G401 (cell line): ENCODE measurements at places on chromosomes 2 and 18. TPM values are rescaled to one million over a fixed set of nuclear protein-coding genes. Genes with fewer than 3 reads are reported as not detected.

C2orf92 gene
- total RNA-seq: 4.8 TPM in 1 of 2 replicates, not detected in the other

DNA sequence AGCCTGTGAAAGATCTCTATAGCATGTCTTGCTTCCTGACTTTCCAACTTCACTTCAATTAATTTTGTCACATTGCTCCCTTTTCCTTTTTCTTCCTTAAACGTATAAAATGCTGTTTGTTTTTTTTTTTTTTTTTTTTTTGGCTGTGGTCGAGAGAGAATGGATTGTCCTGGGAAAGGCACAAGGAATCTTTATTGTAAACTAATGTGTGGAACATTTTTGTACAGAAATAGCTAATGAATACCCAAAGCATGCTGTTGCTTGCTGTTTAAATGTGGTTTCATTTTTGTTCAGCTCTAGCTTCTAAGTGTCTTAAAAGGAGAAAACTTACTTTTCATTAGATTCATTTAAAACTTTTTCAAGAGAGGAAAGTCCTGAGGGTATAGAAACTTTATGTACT, 105.5 kb downstream of the GPD2 start:
- DNase-seq: no peak

GRCh38 chr2:60297296-60298005, 256.0 kb downstream of the BCL11A start:
- DNase-seq: no peak

IL36RN gene
- not detected in 2 replicates for total RNA-seq

- no peak for DNase-seq
These were observed 163.4 kb downstream of the MYCN start for GRCh38 chr2:16103614-16104314.

- DNase-seq: no peak
These were observed 215.6 kb downstream of the HAUS1 start for GRCh38 chr18:46319783-46320182.

SERPINB12 gene
- total RNA-seq: not detected in 2 replicates

CYS1 gene
- total RNA-seq: 11.2 and 14.1 TPM in 2 replicates

- no peak for DNase-seq
These were observed 18.0 kb upstream of the RHOB start for GRCh38 chr2:20428717-20429490.

GRCh38 chr2:239456940-239457339, 56.1 kb upstream of the HDAC4 start:
- DNase-seq: no peak

GRCh38 chr2:168118733-168119514, 128.5 kb downstream of the STK39 start:
- DNase-seq: peak; percentile 80

GRCh38 chr2:120258196-120258595, 5.5 kb downstream of the RALB start:
- DNase-seq: no peak

CYP20A1 gene
- 13.5 and 15.0 TPM in 2 replicates for total RNA-seq

- DNase-seq: no peak
These were observed 32.8 kb downstream of the RFX8 start for GRCh38 chr2:101442042-101442666.

DNA sequence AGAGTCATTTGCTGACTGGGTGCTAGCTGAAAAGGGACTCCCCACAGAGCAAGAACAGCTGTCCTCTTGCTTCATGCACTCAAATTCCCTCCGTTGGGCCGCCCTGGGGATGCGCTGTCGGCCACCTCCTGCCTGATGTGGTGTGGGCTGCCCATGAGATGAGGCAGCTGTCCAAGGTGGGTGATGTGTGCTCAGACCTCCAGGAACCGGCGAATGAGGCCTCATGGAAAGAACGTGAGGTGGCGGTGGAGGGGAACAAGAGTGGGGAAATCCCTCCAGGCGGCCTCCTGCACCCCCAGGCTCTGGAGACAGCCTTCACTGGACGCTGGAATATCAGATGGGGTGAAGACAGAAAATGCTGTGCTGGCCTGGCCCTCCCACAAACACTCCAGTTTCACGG, 79.8 kb downstream of the LONRF2 start:
- no peak for DNase-seq

IL36B gene
- not detected in 2 replicates for total RNA-seq

FAM110C gene
- not detected in 2 replicates for total RNA-seq

DNA sequence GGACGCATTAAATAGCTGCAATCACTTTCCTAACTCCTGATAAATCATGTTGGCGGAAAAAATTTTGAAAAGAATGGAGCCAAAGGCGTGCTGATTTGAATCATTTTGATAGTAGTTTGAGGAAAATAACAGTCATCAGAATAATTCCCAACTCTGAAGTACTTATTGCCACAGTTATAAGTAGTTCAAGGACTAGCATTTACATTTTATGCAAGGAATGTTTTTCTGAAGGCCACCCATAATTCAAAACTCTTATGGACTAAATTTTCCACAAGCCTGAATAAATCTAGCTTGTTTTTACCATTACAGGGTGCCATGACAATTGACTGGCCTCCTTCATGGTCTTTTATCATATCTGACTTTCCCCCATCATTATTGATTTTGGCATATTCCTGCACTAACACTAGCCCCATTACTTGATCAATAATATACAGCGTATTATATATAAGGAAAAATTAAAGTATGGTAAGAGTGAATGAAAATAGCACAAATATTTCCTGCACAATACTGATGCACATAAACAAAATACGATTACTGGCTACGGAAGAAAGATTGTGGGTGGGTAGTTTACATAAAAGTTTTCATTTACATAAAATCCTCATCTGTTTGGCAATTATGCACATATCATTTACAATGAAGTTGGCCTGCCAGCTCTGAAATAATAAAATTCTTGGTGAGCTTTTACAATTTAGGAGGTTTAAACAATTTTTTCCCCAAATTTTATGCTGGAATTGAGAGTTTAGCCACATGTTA, 334.6 kb downstream of the ARL6IP6 start:
- DNase-seq: no peak

- no peak for DNase-seq
These were observed 118.6 kb downstream of the MBP start for GRCh38 chr18:77013811-77014521.

GRCh38 chr18:47283476-47283875, 32.0 kb upstream of the SKOR2 start:
- DNase-seq: peak; percentile 14
